ENCODE measurements at places on chromosomes 12 and 14.

DNA sequence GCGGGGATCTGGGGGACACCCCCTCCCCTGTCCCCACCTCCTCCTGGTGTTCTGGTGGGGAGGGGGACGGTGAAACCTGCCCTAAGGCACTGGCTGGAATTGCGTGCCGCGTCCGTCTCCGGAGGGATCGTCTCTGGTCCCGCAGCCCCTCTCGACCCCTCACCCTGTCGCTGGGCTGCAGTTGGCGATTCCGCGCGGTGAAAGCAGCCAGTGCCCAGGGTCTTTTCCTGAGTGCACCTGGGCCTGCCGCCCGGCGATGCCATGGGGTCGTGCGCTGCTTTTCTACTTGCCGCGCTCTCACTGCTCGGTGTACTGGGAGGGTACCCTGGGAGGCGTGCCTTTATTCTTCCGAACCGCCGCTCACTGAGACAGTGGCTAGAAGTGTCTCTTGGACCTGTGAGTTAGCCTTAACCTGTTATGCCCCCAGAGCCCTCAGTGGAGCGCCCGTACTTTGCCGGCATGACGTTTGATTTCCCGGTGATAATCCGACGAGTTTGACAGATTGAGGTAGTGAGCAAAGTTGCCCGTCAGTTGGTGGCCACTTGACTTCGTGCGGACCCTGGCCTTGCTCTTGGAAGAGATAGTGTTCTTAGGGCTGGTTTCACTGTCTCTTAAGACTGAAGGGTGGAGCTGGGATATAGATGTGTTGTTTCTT, 788 bp downstream of the SFSWAP start:
- no peak for DNase-seq

DNA sequence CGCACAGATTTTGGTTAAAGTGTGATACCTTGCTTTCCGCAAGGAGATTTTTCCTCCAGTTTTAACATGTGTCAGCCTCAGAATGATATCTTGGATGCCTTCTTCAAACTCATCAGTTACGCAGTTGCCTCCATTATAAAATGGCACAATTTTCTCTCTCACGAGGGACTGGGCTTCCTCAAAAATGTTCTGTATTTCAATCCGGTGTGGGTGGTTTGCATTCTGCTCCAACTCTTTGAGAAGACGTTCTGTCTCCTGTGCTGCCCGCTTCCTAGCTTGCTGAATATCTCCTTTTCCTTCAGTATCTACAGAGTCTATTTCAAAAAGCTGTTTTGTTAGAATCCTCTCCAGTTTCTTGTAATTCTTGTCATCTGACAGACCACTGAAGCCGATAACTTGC, 1.8 kb downstream of the BAG5 start:
- no peak for DNase-seq

DNA sequence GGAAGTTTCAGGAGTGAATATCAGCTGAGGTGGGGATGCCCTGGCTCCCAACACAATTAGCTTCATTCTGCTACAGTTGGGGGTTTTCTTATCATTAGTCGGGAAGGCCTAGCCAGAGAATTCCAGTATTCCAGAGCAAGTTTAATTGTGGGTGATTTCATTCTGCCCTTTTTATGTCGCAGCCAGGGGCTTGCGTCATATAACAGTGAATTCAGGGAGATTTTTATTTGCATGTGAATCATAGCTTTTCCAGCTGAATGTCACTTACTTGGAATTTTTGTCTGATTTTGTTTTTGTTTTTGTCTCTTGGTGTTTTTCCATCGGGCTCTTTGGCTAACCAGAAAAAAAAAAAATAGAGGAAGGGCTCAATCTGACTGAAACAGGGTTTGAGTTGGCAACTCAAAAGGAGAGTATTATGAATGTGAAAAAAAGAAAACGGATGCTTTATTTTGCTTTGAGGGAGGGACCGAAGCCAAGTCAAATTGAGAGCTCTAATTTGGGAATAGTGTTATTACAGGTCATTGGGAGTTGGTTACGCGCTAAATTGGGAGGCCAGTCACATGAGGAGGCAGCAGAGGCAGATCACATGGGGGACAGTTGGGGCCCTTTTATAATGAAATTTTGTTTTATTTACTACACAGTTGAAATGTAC, 119.4 kb downstream of the SAMD4A start:
- DNase-seq = no peak

GRCh38 chr14:98941481-98941880, 330.5 kb downstream of the BCL11B start:
- no peak for DNase-seq

GRCh38 chr12:96136725-96137378, 57.3 kb upstream of the ELK3 start:
- DNase-seq = no peak

- no peak for DNase-seq
Observed at GRCh38 chr12:17204289-17205054, 598.5 kb upstream of the LMO3 start.

DNA sequence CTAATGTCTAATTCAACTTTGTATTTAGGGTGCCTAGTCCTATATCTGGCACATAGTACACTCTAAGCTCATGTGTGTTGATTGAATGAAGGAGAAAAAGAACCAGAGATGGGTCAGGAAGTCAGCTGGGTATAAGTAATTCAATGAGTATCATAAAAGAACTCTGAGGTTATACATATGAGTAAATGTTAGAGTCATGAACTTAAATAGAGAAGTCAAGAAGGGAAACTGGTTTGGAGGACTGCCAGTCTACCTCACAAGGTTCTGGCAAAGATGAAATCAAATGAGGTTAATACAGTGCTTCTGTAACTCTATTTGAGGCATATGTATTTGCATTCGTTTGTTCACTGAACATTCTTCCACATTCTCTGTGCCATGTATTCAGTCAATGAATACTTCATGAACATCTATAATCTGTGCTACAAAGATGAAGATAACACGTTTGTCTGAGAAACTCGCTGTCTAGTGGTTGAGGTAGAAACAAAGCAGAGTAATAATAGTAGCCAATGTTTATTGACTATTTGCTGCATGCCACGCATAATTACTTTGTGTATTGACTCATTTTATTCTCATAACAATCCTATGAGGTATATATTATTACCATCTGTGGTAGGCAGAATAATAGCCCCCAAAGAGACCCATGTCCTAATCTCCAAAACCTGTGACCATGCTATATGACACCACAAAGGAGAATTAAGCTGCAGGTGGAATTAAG, 88.9 kb downstream of the PTGER2 start:
- DNase-seq = no peak

GRCh38 chr12:94254270-94254669, 105.9 kb downstream of the PLXNC1 start:
- no peak for DNase-seq

GRCh38 chr12:41531147-41531829, 343.2 kb downstream of the PDZRN4 start:
- no peak for DNase-seq

GRCh38 chr12:124625867-124626675, 58.7 kb upstream of the NCOR2 start:
- peak; percentile 67 for DNase-seq

DNA sequence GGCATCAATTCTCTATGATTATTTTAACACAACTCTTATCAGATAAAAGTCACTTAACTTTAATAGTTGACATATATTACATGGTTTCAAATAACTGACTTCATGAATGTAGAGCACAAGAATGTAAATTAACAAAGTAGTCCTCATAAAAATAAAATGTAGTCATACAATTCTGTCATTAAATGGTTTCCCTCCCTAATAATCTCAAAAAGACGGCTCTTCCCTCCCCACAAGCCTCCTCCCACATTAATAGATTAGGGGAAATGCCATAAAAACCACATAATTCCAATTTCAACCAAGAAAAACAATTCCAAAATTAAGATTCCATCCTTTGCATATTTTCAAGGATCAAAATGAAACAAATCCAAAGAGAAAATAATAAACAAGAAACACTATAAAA, 36.7 kb downstream of the SPTLC2 start:
- no peak for DNase-seq

DNA sequence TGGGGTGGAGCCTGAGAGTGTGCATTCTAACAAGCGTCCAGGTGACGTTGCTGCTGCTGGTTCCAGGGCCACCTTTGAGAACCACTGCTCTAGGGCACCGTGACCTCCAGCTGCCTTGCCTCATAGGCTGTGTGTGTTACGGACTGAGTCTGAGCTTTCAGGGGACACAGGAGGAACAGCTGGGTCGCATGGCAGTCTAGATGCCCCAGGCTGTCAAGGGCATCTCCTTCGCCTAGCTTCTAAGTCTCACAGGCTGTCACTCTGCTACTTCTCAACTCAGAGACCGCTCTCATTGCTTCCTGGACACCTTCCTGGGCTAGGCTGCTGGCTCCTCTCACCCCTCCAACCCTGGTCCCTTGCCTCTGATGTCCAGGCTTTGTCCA, 965 bp downstream of the KRT73 start:
- no peak for DNase-seq

- DNase-seq = no peak
Observed at GRCh38 chr14:95668235-95668772, 17.9 kb upstream of the TCL1B start.

- no peak for DNase-seq
Observed at GRCh38 chr14:86299994-86300393, 770.0 kb downstream of the FLRT2 start.

DNA sequence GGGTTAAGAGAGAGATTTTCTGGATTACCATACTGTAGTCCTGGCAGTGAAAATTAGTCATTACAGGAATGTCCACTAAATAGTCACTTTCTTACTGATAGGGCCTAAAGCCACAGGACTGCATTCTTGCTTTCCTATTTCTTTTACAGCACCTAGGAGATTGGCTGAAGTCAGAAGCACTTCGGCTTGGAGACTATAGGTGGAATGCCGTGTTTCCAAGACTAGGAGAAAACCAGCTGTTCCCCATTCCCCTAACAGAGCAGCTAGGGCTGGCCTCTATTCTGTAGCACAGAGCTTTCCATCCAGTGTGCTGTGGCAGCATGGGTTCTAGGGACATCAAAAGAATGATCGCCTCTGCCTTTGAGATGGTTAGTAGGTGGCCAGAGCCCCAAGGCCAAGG, 15.1 kb downstream of the PIGH start:
- no peak for DNase-seq

DNA sequence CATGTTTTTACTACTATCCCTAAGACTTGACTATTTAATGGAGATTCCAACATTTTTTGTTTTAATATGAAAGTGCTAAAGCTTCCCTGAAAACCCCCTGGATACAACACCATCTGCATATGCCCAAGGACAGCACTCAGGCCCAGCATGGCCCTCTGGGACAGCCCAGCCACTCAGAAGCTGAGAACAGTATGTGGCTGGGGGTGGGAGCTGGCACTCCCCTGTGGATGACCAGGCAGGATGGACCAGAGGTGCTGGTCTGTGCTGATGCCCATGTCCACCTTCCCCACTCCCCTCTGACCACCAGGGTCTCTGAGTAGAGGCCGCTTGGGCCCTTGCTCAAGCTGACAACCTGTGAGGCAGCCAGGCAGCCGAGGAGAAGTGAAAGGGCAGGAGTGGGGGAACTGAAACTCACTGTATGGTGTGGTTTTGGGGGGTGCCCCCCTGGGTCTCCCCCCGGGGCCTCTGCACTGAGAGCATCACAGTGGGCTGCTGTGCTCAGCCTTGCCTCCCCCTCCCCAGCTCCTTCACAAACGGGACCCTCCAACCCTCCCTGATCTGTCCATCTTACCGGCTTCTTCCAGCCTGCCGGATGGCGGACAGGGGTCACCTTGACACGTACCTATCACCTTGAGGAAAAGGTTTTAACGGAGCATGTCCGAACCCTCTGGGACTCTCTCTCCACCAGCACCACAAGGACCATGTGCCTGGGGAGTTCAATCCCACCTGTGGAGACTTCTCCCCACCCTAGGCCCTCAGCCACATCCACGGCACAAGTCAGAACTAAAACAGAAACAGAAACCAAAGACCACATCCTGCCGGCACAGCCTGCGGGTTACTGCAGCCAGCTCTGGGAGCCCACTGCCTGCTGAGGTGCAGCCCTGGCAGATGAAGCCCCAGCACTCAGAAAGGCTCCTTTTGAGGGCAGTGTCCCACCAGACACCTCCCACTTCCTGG, at the start of gene TMEM229B:
Gene TMEM229B (minus strand): TSS at position 785 of the 957 bp plus-strand sequence. CDS start 14,798 bp downstream, outside the sequence.
- no peak for DNase-seq

DNA sequence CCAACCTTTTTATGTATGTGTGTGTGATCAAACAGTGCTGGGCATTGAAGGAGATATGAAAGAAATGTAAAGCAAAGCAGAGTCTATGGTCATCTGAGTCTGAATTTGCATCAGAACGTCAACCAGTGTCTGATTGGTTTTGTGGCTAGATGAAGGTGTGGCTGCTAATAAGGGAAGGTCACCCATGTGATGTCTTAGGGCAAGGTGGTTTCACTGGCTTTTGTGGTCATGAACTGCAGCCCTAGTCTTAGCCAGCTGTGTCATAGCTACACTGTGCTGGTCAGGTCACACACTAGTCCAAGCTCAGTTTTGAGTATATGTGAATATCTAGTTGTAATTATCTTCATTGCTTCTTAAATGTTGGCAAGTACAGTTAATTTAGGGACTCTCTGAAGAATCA, 105.8 kb downstream of the TGFB3 start:
- no peak for DNase-seq

GRCh38 chr12:33472299-33472698, 32.7 kb upstream of the SYT10 start:
- no peak for DNase-seq

- no peak for DNase-seq
Observed at GRCh38 chr12:104975587-104976343, 10.4 kb upstream of the NOPCHAP1 start.

- DNase-seq = no peak
Observed at GRCh38 chr12:71183018-71183417, 25.2 kb upstream of the TSPAN8 start.

- no peak for DNase-seq
Observed at GRCh38 chr14:28088125-28088524, 678.5 kb upstream of the FOXG1 start.

- no peak for DNase-seq
Observed at GRCh38 chr14:45112896-45113781, 21.1 kb downstream of the FKBP3 start.

GRCh38 chr14:97361181-97361580, 564.0 kb downstream of the VRK1 start:
- DNase-seq = no peak

DNA sequence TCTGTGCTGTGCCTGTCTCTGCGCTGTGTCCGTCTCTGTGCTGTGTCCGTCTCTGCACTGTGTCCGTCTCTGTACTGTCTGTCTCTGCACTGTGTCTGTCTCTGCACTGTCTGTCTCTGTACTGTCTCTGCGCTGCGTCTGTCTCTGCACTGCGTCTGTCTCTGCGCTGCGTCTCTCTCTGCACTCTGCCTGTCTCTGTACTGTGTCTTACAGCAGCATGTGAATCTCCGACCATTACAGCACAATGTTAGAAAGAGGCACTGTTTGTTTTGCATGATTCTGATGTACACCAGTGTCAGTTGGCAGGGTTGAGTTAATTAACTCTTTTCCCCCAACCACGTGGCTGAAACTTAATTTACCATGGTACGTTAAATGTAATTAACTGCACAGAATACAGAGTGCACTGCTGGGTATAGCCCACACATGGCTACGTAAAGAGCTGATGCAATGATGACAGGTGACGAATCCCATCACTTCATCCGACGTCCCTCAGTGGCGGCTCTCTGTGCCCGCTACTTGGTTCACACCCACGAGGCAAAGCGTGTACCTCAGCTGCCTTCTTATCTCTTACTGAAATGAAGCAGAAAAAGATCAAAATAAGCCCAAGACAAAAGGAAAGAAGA, 127.7 kb upstream of the SFSWAP start:
- no peak for DNase-seq

GRCh38 chr12:3292677-3293412, 198.2 kb upstream of the PRMT8 start:
- no peak for DNase-seq

GRCh38 chr12:15495746-15496145, 173.4 kb downstream of the PTPRO start:
- DNase-seq = no peak

- DNase-seq = no peak
Observed at GRCh38 chr12:116882742-116883141, 1.5 kb upstream of the HRK start.

GRCh38 chr12:102527171-102527720, 46.9 kb upstream of the IGF1 start:
- no peak for DNase-seq

All from GOT3 (cell line).